Stimulated activated CD8-positive, alpha-beta memory T cell treated with anti-CD3 and anti-CD28 coated beads, Interleukin-4, amount 100 ng/mL, for 1 hour (primary cell): ENCODE measurements at places on chromosomes 2 and 18.

DNA sequence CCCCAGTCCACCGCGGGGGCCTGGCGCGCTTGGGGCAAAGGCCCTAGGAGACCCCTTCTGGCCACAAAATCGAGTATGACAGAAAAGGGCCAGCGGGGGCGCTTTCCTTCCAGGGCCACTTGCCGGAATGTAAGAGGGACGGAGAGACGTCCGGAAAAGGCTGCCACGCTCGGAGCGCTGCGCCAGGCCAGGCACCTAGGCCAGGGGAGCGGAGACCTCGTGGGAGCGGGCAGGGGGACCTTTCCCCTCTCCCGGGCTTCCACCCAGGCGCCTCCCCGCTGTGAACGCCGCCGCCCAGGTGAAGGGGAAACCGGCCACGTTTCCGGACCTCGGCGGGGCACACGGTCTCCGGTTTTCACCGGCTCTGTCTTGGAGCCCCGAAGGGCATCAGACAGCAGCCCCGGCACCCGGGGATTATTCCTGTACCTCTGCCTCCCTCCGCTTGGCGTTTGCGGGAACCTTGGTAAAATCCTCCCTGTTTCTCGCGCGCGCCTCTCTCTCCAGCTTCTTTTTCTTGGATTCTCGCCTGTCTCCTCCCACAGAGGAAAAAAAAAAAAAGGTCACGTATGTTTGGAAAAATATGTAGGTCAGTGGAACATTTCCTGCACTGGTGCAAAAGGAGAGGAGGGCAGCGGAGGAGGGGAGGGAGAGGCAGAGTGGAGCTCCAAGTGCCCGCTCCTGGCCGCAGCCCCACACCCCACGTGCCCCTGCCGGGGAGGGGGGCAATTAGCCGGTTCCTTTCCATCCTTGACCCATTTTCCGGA is 1.2 kb upstream of the NPAS2 start:
- no peak for DNase-seq

- DNase-seq = no peak
Measured at GRCh38 chr2:137925599-137925998, 38.7 kb upstream of the HNMT start.

- DNase-seq = no peak
Measured at GRCh38 chr18:2641638-2642037, 13.9 kb upstream of the SMCHD1 start.

DNA sequence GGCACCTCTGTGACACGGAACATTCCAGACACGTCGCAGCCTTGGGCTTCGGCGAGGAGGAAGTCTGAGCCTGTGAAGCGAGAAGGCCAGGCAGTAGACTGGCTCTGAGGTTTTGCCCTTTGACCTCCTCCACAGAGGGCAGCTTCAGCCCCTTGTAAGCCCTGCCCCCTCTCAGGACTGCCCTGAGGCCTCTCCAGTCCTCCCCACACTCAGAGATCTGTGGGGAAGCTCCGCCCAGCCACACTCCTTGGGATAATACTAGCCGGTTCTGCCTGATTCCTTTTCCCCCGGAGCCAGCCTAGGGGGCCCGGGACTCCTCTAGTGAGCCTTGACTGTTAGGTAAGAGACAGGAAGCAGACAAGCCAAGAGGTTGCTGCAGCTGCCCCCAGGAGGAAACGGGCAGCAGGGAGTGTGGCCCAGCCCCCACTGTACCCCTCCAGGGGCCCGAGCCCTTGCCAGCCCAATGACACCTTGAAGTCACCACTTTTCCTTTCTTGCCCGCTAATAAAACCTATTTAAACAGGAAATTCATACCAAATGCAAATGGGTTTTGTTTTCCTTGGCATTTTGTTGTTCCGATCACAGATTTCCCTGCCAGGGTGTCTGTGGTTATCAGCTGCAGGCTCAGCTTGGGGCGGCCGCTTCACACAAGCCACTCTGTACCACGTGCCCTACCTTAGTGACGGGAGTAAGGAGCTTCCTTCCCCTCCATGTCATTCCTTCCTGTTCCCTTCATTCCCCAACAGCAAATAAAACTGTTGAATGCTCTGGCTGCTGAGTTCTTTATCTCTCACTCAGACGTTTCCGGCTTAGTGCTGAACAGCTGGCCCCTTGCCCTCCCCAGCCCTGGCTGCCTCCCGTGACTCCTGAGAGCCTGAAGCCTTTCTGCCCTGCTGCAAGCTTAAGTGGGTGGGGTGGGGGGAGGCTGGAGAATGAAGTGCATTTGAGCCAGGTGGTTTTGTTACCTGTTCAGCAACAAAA is 124.7 kb downstream of the CABLES1 start:
- no peak for DNase-seq

DNA sequence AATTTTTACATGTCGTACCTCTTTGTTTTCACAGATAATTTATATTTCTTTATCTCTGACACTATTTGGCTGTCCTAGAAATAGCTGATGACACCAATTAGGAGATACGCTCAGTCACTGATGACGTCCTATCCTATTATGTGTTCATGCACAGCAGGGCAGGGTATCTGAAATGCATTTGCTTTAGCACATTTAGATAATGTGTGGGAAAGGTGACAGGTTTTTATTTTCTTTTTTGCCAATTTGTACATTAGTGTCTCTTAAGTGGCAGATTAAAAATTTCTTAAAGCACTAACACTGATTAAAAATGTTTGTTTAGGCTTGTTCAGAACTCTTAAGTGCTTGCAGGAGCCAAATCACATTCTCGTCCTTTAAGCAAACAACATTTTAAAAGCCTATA is 39.7 kb downstream of the CDC42EP3 start:
- no peak for DNase-seq

DNA sequence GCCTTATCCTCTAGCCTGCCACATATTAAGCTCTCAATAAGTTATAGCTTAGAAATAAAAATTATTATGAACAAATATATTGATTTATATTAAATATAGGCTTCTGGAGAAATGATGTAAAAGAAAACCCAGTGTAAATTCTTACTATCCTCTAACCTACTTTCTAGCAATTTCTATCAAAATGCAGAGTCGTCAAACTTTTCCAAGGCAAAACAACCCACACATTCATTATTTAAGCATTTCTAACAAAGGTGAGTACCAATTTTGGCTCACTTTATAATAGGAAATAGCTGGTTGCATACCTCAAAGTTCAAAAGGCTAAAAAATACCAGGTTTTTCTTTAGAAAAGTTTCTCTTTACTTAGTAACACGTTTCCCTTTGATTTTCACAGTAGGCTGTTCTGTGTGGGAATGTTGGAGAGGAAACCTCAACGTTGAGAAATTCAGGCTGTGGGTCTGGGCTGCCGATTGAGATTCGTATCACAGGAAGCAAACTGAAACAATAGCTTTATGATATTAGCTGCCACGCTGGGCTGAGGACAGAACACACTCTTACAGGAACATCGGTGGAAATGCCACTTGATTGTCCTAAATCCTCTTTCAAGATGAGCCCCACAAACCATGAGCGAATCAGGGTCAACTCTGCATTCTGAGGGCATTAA is 53.0 kb downstream of the EPAS1 start:
- DNase-seq = no peak

- no peak for DNase-seq
Measured at GRCh38 chr2:239429473-239430350, 28.9 kb upstream of the HDAC4 start.

DNA sequence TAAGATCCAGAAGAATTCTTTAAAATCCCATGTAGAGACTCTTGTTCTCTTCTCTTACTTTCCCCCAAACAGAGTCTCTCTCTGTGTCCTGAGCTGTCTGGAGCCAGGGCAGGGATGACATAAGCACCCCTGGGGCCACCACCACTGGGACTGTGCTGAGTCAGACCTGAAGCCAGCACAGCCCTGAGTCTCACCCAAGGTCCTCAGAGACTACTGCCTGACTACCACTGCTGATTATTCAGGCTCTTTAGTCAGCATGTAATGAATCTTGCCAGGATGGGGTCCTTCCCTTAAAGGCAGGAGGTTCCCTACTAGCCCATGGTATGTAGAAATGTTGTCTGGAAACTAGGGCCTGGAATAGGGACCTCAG is 34.9 kb upstream of the DYNC1I2 start:
- no peak for DNase-seq

- no peak for DNase-seq
Measured at GRCh38 chr2:128817813-128818212, 499.1 kb upstream of the HS6ST1 start.

DNA sequence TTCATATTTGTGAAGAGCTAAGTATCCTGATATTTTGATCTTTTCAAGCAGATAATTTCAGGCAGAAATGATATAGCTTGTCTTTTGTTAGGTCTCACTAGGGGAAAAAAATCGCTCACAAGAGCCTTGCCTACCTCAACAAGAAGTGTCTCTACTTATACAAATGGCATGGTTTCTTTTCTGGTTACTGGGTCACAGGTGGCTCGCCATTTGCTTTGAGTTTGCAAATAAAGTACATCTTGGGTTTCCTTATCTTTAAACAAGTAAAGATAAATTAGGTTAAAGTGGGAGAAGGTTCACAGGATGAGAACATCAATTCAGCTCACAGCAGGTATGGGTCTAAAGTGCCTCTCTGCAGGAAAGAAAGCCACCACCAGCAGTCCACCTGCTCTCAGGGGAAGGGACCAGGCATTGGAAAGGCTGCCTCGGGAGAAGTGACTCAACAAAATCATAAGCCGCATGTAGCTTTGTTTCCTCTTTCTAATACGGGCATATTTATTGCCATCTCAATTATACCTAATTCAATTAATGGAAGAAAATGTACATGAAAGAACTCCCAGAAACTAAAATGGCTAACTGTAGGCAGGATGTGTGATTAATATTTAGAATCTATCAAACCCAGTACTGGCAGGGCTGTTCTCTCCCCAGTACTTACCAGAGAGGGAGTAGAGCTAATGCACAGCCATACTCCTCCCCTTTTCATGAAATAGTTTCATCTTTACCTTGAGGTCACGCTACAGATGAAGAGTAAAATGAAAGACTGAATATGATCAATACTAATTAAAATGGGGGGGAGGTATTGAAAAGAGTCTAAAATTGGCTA is 28.3 kb downstream of the CDC42EP3 start:
- no peak for DNase-seq

GRCh38 chr2:100639588-100640390 is 77.0 kb downstream of the PDCL3 start:
- no peak for DNase-seq

DNA sequence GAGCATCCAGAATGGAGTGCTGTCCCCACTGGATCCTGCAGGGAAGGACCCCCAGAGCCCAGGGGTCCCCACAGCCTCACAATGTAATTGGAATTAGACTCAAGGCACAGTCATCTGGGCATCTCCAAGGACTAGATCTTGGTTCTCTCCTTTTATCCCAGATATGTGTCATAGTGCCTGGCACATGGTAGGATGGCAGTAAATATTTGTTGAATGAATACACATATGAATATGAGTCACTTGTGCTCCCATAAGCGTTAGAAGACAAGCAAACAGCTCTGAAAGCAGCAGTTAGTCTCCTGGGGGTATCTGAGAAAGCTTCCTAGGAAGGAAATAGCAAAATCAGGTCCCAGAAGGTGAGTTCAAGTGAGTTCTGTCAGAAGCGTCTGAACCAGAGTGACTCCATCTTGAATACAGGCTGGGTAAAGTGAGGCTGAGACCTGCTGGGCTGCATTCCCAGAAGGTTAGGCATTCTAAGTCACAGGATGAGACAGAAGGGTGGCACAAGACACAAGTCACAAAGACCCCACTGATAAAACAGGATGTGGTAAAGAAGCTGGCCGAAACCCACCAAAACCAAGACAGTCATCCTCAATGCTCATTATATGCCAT is 234.1 kb upstream of the ID2 start:
- DNase-seq = no peak
